ENCODE measurements at places on chromosomes 16 and 17.

GRCh38 chr17:34635876-34636275 lies 56.5 kb downstream of the TMEM132E start:
- no peak for DNase-seq

- no peak for DNase-seq
These were observed 1.7 kb downstream of the ACSM5 start for GRCh38 chr16:20411055-20411454.

DNA sequence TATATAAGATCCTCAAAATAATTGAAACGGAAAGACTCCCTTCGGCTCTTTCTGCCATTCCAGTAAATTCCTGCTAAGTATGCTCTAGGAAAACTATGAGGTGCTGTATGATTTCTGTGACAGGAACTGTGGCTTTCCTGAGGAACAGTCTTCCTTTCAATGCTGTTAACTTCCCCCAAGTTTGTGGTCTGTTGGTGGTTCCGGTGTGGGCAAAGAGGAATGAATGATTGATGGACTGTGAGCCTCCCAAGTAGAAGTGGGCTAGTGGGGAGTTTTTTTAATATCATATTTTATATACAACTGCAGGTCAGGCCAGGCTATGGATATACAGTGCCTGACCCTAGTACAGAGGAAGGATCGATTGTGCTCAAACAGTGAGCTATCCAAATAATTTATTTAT lies 560.7 kb upstream of the RBFOX1 start:
- no peak for DNase-seq

DNA sequence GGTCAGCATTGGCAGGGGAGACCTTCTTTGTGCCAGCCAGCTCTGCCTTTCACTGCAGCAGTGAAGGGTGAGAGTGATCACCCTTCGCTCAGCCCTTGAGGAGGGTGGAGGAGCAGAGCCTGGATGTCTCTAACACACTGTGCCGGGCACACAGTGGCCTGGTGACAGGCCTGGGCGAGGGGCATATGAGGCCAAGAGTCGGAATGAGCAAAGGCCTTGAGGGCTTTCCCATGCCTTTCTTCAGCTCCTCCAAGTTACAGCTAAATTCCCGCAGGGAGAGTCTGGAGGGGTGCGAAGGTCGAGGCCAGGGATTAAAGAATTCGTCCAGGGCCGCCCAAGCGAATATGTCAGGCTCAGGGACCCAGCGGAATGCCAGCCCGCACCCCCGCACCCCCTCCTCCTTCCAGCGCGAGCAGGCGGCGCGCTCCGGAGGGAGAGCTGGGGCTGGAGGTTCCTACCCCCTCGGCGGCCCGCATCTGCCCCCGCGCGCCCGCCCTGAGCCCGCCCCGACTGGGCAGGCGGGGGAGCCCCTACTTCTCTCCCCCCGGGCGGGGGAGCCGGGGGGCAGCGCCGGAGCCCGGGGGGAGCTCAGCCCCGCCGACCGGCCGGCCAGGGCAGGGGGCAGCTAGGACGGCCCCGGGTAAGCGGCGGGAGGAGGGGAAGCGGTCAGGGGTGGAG lies at the start of gene RASL10B:
Gene RASL10B, plus strand, starts transcription at position 401 of the 678 bp plus-strand sequence. CDS start 3,546 bp downstream, outside the sequence.
- DNase-seq: peak; percentile 60

- DNase-seq: peak; percentile 62
These were observed 26.5 kb downstream of the STAT3 start for GRCh38 chr17:42361781-42362186.

DNA sequence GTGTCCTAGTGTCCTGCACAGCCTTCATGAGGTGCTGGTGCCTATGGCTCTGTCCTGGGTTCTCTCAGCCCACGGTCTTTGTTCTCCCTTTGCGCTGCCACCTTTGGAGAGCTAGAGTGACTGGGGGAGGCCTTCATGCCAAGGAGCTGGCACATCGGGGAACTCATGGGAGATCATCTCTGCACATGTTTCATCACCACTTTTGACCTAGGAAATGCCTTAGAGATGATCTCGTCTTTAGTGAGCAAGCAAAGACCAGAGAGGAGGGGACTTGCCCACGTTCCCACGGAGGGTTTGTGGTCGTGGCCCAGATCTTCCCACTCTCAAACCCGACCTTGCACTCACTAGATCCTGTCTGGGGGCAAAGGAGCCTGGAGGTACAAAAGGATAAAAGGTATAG lies 23.5 kb downstream of the TBX4 start:
- no peak for DNase-seq

GRCh38 chr16:86343027-86343795 lies 167.1 kb upstream of the FOXF1 start:
- DNase-seq: no peak

- DNase-seq: no peak
These were observed 9.3 kb downstream of the CHD9 start for GRCh38 chr16:53064081-53064578.

DNA sequence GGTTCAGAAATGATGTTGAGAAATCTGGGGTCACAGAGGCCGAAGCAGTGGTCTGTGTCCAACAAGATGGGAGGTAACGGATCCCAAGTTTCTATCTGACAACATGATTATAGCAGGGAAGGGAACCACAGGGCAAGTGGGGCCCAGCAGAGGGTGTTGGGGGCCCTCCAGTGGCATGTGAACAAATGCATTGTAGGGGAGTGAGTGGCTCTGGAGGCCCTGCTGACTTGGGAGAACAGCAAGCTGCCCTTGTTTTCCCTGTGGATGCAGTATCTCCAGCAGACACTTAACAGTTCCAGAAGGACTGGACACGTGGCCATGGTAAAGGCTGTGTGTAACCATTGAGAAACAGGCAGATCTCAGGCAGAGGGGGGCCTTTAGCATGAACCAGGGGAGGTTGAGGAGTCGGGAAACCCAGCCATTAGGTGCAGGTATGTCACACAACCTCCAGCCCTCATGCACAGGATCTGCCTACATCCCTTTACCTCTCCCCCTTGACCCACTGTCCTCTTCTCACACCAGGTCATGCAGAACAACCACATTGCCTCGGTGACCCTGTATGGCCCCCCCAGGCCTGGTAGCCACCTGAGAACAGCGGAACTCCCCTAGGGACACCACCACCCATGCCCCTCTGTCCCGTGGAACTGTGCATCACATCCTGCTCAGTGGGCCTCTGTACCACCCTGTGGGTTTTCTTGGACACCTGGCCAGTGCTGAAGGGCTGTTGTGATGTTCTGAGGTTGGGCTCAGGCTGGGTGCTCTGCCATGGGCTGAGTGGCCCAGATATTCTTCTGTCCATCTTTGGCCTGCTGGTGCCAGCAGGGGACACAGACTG lies 4.1 kb downstream of the B3GNT9 start:
- DNase-seq: no peak

- DNase-seq: no peak
These were observed 48.8 kb upstream of the CDH3 start for GRCh38 chr16:68596266-68596665.

DNA sequence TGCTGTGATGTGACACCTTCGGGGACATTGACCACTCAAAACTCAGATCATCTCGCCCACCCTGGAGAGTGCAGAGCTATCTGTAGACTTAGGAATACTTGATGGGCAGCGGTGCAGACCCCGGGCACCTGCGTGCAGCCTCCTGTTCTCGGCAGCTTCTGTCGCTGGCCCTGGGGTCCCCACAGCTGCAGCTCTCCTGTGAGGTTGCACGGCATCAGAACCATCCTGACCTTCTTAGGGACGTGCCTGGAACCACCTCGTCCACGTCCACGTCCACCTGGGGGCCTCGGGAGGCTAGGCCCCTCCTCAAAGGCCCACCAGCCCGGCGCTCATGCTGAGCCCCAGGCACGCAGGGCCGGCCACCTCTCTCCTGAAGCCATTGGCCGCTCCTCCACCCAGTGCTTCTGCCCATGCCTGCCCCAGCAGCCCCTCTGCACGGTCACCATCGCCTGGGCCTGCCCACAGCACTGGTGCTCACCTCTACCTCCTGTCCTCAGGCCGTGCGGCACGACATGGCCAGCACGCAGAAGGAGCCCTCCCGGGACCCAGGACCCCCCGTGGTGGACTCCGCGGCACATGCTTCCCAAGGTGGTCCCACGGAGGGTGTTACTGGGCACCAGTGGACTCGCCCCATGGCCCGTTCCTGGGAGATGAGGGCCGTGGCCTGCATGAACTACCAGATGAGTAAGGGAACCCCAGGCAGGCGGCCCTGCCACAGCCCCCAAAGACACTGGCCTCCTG lies 2.3 kb upstream of the WFIKKN1 start:
- no peak for DNase-seq
